ENCODE measurements at places on chromosomes 13 and 19. TPM values are rescaled to one million over a fixed set of nuclear protein-coding genes. Genes with fewer than 3 reads are reported as not detected.

GRCh38 chr13:22499919-22500318 lies 680.9 kb upstream of the SGCG start:
- no peaks in the 10 kb centered on the region for H3K36me3 ChIP-seq
- H3K27me3 ChIP-seq = no peaks in the 10 kb centered on the region
- no peak for DNase-seq
- no peak overlapping the region for H3K4me3 ChIP-seq

The CEBPA gene
- 0.73 TPM for total RNA-seq

DNA sequence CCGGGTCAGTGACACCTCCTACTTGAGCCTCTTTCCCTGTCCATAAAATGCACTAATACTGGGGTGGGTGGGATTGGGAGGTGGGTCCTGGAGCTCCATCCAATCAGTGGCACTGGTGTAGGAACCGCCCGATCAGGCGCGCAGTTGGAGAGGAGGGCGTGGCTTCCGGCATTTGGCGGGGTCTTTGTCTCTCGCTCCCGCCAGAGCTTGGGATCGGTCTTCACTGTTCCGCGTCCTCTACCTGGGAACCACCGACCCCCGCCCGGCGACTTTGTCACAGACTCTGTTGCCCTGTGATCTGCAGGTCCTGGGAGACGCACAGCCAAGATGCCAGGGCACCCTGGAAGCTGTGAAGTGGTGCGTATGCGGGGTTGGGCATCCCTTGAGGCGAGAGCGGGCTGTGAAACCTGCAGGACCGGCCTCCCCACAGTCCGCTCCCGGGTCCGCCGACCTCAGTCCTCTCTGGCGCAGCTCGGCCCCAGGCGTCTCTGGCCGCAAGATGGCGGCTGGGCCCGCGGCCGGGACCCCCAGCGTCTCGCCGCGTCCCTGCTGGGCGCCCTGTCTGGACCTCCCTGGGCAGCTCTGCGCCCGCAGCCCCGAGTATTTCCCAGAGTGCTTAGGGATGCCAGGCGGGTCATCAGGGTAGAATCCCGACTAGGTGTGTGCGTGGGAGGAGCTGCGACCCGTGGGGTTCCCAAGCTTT lies 41.6 kb upstream of the ZNF730 start:
- H3K36me3 ChIP-seq = no peaks in the 10 kb centered on the region
- no peaks in the 10 kb centered on the region for H3K27me3 ChIP-seq
- no peaks in the 10 kb centered on the region for H3K4me1 ChIP-seq
- no peak overlapping the region for H3K27ac ChIP-seq

The PLK5 gene
- total RNA-seq = not detected

- no peak overlapping the region for H3K27ac ChIP-seq
- no peak overlapping the region for H3K4me3 ChIP-seq
- H3K27me3 ChIP-seq = peaks cover 29% of the 10 kb centered on the region
- no peak for DNase-seq
- no peaks in the 10 kb centered on the region for H3K36me3 ChIP-seq
Observed at GRCh38 chr13:39232999-39233398, 194.7 kb downstream of the NHLRC3 start.

GRCh38 chr13:105991622-105992277 lies 543.7 kb downstream of the EFNB2 start:
- H3K36me3 ChIP-seq = no peaks in the 10 kb centered on the region
- no peak overlapping the region for H3K27ac ChIP-seq
- H3K4me1 ChIP-seq = no peaks in the 10 kb centered on the region
- no peak for DNase-seq

DNA sequence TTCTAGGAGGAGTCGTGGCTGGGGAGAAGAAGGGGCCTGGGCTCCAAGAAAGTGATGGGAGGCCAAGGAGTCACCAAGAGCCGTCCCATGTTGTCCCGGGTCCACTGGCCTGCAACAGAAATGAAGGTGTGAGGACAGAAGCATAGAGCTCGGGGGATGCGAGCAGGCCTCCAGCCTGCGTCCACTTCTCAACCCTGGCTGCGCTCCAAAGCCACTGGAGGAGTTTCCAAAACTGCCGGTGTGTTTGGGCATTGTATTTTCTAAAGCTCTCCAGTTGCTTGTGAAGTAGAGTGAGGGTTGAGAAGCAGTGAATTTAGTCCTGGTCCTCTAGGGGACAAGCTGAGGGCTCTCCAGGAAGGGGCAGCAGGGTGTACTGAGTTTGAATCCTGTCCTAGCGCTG lies 13.0 kb downstream of the FFAR2 start:
- H3K27ac ChIP-seq = no peak overlapping the region
- no peak for DNase-seq
- no peaks in the 10 kb centered on the region for H3K36me3 ChIP-seq

- DNase-seq = no peak
- H3K36me3 ChIP-seq = peaks cover 46% of the 10 kb centered on the region
Observed at GRCh38 chr19:34402074-34402600, 2.1 kb upstream of the PDCD2L start.

All from activated T-helper 2 cell treated with anti-CD3 and anti-CD28 coated beads, Interferon-gamma antibody, Interleukin-2, Interleukin-4, amounts not matched to agents 10 μg/mL and 5 μg/mL and 100 μg/mL, durations not matched to agents 14 hours and 24 hours and 36 hours (primary cell).